ENCODE measurements at places on chromosomes 11 and 22.

- DNase-seq: peak; percentile 86
Measured at GRCh38 chr11:20609727-20610707, 10.6 kb downstream of the SLC6A5 start.

DNA sequence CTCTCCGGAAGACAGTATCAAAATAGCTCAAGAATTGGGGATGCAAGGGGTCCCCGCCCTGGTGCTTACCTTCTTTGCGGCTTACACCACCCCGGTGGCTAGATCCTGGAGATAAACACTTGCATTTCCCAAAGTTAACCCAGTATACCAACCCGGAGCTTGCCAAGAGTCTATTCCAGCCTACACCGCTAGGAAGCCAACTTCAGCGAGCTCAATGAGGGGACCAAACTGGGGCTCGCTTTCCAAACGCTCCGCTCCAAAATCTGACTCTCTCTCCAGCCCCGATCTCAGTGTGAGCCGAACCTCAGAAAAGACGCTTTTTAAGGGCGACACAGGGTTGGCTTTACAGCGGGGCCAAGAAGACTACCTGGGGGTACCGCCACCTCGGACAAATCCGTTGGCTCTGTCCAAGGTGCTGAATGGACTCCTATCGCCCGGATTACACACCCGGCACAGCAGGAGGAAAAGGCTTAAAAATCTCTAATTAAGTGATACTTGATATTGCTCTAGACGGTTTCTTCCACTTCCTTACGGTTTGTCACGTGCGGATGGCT is 20.1 kb upstream of the BDNF start:
- DNase-seq: peak; percentile 27

GRCh38 chr11:133065847-133066485 is 466.3 kb downstream of the OPCML start:
- DNase-seq: no peak

GRCh38 chr22:43993072-43993760 is 30.9 kb upstream of the PARVB start:
- peak; percentile 73 for DNase-seq

DNA sequence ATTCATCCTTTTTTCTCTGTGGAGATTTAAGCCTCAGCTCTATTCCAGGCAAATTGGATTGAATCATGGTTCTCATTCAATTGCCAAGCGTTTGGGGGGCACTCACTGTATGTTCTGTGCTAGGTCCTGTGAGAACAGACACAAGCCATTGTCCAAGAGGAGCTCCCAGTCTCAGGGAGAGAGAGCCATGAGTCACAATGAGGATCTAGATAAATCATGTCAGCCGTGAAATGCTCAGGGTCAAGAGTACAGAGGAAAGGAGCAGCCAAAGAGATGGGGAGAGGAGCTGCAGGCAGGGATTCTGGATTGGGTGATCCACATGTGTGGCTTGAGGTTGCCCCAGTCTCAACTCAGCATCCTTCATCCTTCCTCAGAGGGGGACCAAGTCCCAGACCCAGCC is 93.6 kb downstream of the FEZ1 start:
- no peak for DNase-seq

GRCh38 chr22:49869086-49869830 is 15.6 kb downstream of the ZBED4 start:
- no peak for DNase-seq

DNA sequence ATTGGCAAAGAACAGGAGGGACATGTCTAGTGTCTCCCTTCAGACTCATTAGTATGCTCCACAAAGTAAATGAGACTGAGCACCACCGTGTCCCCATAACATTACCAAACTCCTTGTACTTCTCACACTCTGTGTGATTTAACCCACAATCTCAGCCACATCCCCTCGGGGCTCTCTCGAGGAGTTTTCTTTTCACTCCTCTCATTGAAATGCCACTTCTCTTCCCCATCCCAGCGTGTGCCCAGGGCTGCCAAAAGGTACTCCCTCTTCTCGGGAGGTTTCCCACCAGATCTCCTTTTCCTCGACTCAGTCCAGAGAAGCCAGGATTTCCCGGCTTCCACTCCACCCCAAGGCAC is 1.1 kb downstream of the RBFOX2 start:
- no peak for DNase-seq

DNA sequence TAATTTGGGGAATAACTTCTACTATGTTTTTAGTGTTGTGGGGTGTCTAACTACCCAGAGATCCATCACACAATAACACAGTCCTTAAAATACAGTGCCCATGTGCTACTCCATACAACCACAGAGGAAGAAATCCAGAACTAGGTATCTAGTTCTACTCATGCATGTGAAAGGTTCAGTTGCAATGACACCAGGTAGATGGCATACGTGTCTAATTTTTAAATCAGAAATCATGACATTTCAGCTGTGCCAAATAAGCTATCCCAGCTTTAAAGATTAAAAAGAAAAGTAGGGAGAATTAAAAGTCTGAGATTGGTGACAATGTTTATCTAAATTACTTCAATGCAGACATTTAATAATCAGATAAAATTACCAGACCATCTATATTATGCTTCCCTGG is 122.2 kb downstream of the CD44 start:
- no peak for DNase-seq

DNA sequence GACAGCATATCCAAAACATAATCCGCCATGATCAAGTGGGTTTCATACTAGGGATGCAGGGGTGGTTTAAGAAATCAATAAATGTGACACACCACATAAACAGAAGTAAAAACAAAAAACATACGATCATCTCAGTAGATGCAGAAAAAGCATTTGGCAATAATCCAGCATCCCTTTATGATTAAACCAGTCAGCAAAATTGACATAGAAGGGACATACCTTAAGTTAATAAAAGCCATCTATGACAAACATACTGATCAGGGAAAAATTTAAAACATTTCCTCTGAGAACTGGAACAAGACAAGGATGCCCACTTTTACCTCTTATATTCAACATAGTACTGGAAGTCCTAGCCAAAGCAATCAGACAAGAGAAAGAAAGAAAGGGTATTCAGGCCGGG is 49.6 kb downstream of the GAS2 start:
- no peak for DNase-seq

DNA sequence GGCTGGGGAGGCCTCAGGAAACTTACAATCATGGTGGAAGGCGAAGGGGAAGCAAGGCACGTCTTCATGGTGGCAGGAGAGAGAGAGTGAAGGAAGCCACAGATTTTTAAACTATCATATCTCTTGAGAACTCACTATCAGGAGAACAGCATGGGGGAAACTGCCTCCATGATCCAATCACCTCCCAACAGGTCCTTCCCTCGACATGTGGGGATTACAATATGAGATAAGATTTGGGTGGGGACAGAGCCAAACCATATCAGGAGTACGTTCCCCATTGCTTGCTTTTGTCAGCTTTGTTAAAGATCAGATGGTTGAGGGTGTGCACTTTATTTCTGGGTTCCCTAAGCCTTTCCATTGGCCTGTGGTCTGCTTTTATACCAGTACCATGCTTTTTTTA is 53.7 kb upstream of the E2F8 start:
- no peak for DNase-seq

- peak; percentile 69 for DNase-seq
Measured at GRCh38 chr11:19903620-19904069, 191.0 kb downstream of the NAV2 start.

DNA sequence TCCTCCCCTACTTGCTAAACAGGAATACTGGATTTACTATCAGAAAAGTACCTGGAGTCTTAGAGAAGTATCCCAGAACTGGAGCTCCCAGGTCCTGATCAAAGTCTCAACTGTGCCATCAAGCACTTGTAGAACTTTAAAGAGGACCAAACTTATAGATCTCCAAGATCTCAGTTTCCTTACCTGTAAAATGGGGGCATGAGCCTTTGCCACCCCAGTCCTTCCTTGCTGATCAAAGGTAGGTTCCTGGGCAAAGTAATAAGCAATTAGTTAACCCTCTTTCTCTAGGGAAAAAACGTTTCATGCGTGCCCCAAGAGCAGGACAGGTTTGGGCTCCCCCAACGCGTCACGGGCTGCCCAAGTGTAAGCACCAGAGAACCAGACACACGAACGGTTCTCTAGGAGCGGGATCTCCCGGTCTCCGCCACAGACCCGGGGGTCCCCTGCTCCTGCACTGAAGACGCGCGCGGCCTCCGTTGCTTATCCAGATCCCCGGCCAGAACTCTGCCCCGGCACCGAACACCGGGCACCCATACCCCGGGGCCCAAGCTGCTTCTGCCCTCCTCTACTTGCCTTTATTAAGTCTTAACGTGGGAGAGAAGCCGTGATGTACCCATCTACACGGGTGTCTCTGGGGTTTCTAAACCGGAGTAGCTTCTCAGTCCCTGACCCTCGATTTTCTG is 505 bp downstream of the ZNF214 start:
- DNase-seq: peak; percentile 41

DNA sequence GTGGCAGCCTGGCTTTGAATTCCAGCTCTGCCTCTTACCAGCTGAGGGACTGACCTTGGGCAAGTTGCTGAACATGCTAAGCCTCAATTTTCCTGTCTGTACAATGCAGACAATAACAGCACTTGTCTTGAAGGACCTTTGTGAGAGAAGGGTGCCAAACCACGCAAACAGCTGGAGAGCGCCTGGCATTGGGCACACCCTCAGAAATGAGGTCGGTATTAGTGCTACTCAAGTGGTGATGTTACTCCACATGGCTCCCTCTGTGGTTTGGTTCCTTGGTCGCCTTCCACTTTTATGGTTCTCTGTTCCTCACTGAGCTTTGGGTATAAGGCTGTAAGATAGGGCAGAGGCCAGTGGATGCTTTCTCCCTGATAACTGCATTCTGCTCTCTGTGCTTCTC is 8.2 kb downstream of the UBASH3B start:
- DNase-seq: no peak

DNA sequence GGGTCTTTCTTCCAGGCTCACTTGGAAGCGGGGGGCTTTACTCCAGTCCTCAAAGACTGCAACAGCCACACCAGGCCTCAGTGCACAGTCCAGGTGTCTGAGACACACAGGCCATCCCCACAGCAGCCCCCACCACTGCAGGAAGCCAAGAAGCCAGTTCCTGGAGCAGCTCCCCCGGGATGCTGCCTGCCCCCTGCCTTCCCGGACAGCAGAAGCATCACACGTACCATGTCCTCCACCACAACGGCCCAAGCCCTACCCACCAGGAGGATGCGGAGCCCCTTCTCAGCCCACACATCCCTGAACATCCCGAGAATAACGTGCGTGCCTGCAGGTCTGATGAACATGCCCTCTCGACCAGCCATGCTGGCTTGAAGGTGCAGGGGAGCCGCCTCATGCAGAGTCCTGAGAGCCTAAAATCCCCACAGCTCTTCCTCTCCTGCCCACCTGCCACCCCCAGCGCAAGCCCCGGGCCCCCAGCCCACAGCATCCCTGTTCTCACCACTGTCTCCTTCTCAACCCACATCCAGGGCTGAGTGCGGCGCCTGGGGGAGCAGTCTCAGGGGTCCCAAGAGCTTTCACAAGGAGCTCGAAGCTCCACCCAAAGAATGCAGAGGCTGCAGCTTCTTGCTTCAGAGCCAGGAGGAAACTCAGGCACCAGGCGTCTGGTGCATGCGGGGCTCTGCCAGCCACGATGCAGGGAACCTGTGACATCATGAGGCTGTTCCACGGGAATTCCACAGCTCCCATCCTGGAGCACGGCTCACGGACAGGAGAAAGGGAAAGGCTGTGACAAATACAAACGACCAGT is 209.6 kb downstream of the BRD1 start:
- peak; percentile 18 for DNase-seq

GRCh38 chr22:46574993-46575910 is 37.8 kb upstream of the CELSR1 start:
- DNase-seq: peak; percentile 70

DNA sequence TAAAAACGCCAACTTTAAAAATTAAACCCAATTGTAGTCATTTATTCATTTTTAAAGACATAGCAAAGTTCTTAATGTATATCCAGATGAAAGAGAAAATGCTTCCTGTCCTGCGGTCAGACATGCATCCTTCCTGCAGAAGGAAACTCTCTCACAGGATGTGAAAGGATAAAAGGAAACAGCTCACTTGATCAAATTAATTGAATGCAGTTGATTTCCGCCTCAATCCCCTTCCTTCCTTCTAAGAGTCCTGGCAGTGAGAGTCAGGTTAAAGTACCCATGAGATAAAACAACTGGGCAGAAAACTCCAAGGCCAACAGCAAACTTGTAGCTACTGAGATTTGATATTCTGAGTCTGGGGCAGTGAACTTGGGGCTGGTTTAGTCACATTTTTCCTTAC is 38.5 kb downstream of the CWC15 start:
- DNase-seq: no peak

- DNase-seq: no peak
Measured at GRCh38 chr11:129328756-129329155, 46.9 kb upstream of the BARX2 start.

- no peak for DNase-seq
Measured at GRCh38 chr11:23413057-23413456, 552.8 kb upstream of the CCDC179 start.

DNA sequence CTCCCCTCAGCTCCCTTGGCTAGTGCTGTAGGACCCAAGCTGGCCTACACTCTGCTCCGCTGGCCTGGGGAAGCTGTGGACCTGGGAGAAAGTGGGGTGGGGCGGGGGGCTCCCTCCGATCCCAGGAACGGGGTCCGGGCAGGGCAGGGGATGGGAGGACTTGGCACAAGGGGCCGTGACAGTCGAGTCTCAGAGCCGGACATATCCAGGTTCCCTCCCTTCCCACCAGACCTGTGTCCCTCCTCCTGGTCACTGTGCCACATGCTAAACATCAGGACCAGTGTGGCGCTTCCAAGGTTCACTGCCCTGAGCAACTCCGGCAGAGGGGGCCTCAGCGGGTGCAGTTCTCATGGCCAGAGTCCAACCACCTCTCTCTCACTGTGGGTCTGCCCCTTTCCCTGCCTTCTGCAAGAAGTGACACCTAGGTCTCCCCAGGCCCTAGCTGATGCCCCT is 2.0 kb downstream of the DUSP8 start:
- DNase-seq: no peak

DNA sequence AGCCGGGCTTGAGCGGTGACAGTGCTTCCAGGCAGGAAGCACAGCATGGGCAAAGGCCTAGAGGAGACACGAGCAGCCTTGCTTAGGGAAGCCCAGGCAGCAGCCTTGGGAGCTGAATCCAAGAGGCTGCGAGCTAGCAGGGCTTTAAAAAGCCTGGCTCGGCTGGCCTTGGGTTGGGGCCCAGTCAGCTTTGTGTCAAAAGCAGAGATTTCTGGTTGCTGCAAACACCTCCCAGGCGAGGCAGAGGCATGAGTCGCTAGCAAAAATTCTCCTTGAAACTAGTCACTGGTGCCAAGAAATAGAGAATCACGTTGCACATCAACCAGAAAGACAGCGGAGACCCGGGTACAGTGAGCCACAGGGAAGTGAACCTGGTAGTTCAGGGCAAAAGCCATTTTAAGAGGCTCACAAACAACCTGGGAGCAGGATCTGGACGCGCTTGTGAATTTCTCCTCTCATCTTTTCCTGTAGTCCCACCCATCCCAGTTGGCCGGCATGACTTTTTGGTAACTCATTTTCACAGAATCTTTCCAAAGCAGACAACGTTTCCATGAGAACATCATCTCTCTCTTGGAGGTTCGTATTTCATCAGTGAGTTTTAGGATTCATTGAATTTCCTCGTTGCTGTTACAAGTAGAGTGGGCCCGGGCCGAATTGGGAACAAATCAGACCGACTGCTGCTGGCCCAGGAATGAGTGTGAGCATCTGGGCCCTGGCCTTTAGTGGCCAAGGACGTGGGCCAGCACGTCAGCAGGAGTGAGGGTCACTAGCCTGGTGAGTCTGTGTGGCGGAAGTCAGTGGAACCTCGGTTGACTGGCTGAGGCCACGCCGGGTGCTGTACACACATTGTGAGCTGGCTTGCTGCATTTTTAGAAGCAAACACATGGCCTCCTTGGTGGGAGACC is 16.4 kb upstream of the FGF4 start:
- DNase-seq: no peak

- DNase-seq: no peak
Measured at GRCh38 chr11:17209939-17210245, 2.1 kb upstream of the PIK3C2A start.

GRCh38 chr22:34344702-34345101 is 424.4 kb upstream of the LARGE1 start:
- DNase-seq: no peak
